ENCODE measurements at places on chromosomes 4 and X.

DNA sequence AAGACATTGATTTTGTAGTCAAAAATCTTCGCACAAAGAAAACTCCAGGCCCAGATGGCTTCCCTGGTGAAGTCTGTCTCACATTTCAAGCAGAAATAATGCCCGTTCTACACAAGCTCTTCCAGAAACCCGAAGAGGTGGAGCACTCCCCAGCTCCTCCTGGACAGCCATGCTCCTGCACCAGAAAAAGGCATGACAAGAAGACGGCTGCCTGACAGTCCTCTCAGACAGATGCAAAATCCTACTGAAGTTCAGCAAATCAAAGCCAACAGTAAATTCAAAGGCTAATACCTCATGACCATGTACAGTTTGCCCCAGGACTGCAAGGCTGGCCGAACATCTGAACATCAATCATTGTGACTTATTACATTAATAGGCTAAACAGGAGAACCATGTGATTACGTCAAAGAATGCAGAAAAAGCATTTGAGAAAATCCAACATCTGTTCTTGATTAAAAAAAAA is 30.8 kb upstream of the MXD4 start:
- DNase-seq, result peak; percentile 90

DNA sequence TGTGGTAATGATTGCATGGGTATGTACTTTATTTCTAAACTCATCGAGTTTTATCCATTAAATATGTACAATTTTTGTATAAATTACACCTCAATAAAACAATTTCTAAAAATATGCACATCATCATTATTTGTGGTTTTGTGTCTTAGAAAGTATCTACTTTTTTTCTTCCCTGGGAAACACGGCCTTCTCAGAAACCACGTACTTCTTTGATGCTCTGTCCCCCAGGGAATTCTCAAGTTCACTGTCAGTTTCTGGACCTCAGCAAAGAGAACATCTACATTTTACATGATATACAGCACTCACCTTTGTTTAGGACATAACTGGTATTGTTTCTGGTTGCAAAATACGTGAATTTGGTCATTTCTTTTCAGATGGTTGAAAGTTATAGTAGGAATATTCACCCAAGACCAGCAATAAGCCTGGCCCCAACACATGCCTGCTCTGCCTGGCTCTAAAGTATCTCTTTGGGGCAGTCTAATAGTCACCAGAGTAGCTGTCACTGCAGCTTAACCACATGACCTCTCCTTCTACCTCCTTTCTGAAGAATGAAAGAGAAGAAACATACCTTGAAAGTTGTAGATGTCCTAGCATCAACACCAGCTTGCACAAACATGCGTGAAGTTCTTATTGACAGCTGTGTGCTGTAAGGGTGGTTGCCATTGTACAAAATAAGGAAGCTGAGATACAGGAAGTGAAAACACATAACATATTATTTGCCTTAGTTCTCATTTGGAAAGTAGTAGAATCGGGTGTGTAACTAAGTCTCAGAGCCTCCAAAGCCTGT is 48.4 kb upstream of the SPANXN4 start:
- DNase-seq, result no peak

- DNase-seq, result peak; percentile 25
These were observed 43.4 kb upstream of the GEMIN8 start for GRCh38 chrX:14073071-14073470.

DNA sequence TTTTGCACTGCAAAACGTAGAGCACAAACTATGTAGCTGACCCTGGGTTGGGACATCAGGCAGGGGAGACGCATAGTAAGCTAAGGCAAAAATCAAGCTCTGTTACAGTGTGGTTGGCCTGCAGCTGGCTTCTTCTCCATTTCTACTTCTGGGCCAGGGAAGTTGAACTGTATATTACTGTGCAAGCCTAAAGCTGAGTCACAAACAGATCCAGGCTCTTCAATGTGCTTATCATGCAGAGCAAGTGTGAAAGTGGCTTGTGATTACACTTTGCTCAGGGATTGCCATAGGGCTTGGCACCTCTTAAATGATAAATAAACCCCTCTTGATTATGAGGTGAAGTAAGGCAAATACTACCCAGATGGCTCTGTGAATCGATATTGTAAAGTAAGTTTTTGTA is 40.5 kb downstream of the CLDN34 start:
- DNase-seq, result no peak

- DNase-seq, result peak; percentile 51
These were observed 81.0 kb downstream of the SORBS2 start for GRCh38 chr4:185730849-185731608.

DNA sequence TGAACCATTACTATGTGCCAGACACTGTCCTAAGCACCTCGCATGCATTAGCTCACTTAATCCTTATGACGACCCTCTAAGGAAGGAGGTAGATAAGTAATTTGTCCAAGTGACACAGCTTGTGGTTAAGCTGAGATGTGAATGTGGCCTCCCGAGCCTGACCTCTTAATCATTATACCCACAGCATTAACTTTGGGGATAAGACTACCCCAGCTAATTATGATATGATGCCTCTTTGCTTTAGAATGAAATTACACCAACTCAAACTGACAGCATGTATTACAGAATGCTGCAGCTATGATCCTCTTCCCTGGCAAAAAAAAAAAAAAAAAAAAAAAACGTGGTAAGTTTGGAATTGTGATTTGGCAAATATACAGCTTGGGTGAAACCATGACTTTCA is 53.5 kb downstream of the APBB2 start:
- peak; percentile 66 for DNase-seq

- DNase-seq, result no peak
These were observed 67.1 kb downstream of the FAAH2 start for GRCh38 chrX:57353472-57354132.

GRCh38 chr4:24550441-24551175 is 33.7 kb downstream of the DHX15 start:
- peak; percentile 10 for DNase-seq

DNA sequence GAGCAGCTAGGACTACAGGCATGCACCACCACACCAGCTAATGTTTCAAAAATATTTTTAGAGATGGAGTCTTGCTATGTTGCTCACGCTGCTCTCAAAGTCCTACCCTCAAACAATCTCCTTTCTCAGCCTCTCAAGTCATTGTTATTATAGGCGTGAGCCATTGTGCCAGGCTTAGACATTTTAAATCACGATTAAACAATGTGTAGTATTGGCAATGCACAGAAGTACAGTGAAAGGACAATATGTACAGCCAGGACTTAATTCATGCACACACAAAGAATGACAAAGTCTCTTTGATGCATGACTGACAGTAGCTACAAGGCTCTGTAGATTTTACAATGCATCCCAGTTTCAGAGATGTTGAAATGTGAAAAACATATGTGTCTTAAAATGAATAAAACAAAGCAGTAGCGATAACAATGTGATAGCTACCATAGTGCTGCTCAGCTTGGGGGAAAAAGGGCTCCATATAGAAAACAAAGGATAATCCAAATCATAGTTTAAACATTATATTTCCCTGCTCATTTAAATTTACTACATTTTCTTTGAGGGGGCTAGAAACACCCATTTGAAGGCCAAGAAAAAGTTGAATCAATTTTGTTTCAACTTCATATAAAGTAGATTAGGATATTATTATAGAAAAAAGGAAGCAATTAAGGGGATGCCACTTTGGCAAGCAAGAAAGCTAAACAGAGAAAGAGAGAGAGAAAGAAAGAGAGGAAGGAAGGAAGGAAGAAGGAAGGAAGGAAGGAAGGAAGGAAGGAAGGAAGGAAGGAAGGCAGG is 272.4 kb upstream of the SMIM31 start:
- DNase-seq, result no peak

GRCh38 chrX:39816871-39817731 is 280.7 kb downstream of the BCOR start:
- peak; percentile 62 for DNase-seq

DNA sequence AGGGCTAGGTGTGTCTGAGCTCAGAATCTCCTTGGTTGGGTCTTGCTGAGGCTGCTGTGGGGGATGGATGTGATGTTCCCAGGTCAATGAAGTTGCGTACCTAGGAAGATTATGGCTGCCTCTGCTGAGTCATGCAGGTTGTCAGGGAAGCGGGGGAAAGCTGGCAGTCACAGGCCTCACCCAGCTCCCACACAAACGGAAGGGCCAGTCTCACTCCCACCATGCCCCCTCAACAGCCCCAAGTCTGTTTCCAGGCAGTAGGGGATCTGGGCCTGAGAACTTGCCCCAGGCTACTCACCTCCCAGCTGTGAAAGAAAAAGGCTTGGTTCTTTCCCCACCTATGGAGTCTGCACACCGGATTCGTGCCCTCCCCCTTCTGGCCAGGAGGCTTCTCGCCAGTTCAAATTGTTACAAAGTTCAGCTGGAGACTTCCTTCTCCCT is 72.9 kb downstream of the WDR44 start:
- no peak for DNase-seq

DNA sequence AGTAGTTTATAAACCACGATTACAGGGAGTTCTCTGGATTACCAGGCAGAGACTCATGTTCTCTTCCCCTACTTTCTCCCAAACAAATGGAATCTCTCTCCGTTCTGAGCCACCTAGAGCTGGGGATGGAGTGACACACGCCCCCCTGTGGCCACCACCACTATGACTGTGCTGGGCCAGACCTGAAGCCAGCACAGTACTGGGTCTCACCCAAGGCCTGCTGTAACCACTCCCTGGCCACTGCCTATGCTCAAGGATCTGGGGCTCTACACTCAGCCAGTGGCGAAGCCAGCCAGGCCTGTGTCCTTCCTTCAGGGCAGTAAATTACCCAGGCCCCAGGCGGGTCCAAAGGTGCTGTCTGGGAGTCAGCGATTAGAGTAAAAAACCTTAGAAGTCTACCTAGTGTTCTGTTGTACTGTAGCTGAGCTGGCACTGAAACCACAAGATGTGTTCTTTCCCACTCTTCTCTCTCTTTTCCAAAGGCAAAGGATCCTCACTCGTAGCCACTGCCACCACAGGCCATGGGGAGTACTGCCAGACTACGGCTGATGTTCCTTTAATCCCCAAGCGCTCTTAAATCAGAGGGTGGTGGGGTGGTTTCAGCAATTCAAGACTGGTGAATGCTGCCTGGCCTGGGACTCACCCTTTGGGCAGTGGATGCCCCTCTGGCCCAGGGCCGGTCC is 412.2 kb upstream of the ARX start:
- no peak for DNase-seq

GRCh38 chr4:82044141-82044993 is 329.4 kb downstream of the HNRNPD start:
- DNase-seq, result peak; percentile 24

GRCh38 chr4:76307660-76308014 is 1.1 kb downstream of the STBD1 start:
- no peak for DNase-seq

DNA sequence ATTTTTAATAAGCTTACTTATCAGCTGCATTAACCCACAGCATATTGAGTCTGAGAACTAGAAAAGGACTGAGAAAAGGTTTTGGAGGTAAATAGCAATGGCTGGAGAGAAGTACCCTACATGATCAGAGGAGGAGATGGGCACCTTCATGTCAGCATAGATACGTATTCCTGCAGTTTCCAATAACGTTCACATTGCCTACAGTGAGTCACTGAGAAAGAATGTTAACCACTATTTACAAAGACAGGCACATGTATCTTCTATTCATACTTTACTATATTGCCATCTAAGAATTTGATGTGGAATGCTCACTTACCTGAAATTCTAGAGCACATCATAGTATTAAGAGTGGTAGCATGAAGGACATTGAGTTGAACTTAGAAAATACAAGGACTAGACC is 92.5 kb downstream of the TLL1 start:
- DNase-seq, result peak; percentile 16

DNA sequence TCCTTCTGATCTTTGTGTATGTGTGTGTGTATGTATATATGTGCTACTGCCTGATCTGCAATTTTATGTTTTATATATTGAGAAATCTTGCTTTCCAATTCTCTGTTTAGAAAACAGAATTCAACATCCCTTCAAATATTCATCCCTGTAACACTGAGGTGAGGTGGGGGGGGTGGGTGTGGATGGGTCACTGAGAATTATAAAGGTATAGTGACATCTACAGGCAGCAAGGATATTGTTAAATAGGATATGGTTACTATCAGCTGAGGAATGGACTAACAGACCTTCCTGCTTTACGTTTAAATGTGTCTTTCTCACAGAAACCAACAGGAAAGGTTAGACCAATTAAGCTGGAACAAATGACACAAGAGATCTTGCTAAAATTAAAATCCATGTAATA is 19.0 kb upstream of the MAGEB2 start:
- no peak for DNase-seq

GRCh38 chr4:106065018-106065417 is 169.7 kb downstream of the NPNT start:
- no peak for DNase-seq

- DNase-seq, result no peak
These were observed 214.2 kb downstream of the RBMX2 start for GRCh38 chrX:130615941-130616340.

GRCh38 chrX:15874672-15875071 is 20.1 kb upstream of the AP1S2 start:
- no peak for DNase-seq

- no peak for DNase-seq
These were observed 239.2 kb downstream of the ANTXR2 start for GRCh38 chr4:79833857-79834256.

GRCh38 chrX:147403040-147403439 is 508.7 kb upstream of the FMR1 start:
- DNase-seq, result no peak

DNA sequence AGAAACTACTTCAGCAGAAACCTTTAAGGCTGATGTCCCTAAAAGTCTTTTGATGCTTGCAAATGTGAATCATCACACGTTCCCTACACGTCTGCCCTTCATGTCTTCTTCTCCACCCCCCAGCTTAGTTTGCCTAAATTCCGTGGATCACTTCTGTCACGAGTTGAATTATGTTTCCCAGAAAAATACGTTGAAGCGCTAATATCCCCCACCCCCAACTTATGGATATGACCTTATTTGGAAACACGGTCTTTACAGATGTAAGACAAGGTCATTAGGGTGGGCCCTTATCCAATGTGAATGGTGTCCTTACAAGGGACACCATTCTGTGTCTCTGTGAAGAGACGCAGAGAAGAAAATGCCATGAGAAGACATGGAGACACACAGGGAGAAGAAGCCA is 2.1 kb upstream of the ZNF518B start:
- no peak for DNase-seq

DNA sequence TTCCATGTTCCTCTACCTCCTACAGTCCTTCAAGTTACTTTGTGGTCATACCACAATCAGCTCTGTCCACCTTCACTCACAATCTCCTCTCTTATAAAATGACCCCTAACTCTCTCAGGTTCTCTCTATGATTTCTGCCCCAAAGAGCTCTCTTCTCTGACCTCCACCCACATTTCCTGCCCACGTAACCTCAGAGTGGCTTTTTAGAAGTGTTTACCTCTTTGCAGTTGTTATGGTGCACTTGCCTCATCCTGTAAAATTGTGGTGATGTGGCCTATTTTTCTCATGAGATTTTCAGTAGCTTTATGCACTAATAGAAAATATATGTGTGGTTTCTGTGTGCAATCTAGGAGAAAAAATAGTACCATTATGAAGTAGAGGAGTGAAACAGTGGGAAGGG is 215.8 kb downstream of the PACRGL start:
- DNase-seq, result no peak

DNA sequence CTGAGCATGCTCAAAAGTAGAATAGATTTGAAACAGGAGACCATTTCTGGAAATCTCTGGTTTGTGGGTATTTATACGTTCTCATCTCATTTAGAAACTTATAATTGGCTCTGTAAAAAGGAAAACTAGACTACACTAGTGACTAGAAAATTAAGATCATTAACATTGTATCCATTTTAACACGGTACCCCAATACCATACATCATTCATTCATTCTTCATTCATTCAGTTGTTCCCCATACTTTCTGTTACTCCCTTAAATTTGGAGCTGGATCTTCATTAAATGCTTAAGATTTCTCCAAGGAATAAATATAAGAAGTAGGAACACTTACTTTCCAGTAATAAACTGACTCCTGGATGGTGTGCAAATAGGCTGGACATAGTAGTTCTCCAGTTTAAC is 1.3 kb downstream of the ARSJ start:
- no peak for DNase-seq

Measured in fibroblast of mammary gland (primary cell).